ENCODE measurements at places on chromosomes 1 and 21.

GRCh38 chr21:42616446-42616845, 37.0 kb upstream of the PDE9A start:
- no peaks in the 10 kb centered on the region for H3K27me3 ChIP-seq
- no peak for DNase-seq
- H3K4me1 ChIP-seq: no peaks in the 10 kb centered on the region
- H3K36me3 ChIP-seq: no peaks in the 10 kb centered on the region
- no peak overlapping the region for H3K4me3 ChIP-seq
- no peak overlapping the region for H3K27ac ChIP-seq

GRCh38 chr1:213200630-213201029, 149.6 kb downstream of the RPS6KC1 start:
- peaks cover 33% of the 10 kb centered on the region for H3K36me3 ChIP-seq
- H3K27ac ChIP-seq: no peak overlapping the region

DNA sequence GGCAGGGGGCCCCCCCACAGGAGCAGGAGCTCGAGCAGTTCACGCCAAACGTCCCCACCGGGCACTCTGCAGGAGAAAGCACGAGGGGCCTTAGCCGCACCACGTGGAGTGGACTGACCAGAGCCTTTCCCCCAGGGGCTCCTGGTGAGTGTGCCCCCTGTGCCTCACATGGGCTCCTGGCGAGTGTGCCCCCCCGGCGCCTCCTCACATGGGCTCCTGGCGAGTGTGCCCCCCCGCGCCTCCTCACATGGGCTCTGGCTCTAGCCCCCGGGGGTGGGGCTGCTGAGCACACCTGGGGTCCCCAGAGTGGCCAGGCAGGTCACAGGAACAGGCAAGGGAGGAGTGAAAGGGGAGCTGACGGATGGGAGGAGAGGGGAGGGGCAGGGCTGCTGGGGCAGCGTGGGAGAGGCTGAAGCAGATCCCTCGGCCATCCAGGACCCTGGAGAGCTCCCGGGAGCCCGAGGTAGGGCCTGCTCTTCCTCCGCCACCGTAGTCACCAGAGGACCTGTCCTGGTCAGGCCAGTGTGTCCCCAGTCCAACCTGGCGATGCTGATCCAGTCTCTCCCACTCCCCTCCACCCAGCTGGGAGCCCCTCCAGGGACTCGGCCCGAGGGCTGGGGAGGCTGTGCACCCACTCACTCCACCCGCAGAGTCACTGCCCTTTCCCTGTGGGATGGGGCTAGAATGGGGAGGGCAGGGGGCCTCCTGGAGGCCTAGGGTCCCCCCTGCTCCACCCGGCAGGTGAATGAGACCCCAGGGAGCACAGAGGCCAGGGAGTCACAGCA, 47.6 kb downstream of the ARHGEF16 start:
- peaks cover 20% of the 10 kb centered on the region for H3K4me1 ChIP-seq
- H3K27me3 ChIP-seq: no peaks in the 10 kb centered on the region
- H3K36me3 ChIP-seq: peaks cover 48% of the 10 kb centered on the region

- no peak for DNase-seq
- H3K27me3 ChIP-seq: no peaks in the 10 kb centered on the region
- no peak overlapping the region for H3K4me3 ChIP-seq
- H3K27ac ChIP-seq: peak overlapping the region; percentile 78
Measured at GRCh38 chr1:67811781-67812180, 21.5 kb downstream of the GNG12 start.

- peaks cover 56% of the 10 kb centered on the region for H3K4me1 ChIP-seq
- H3K36me3 ChIP-seq: no peaks in the 10 kb centered on the region
- no peaks in the 10 kb centered on the region for H3K27me3 ChIP-seq
- no peak for DNase-seq
- H3K4me3 ChIP-seq: no peak overlapping the region
Measured at GRCh38 chr1:174964261-174964971, 35.3 kb upstream of the CACYBP start.

GRCh38 chr1:9449110-9449627, 90.1 kb upstream of the SLC25A33 start:
- H3K36me3 ChIP-seq: no peaks in the 10 kb centered on the region
- H3K27me3 ChIP-seq: no peaks in the 10 kb centered on the region
- peaks cover 48% of the 10 kb centered on the region for H3K4me1 ChIP-seq
- DNase-seq: peak; percentile 95

- H3K36me3 ChIP-seq: peaks cover 53% of the 10 kb centered on the region
- H3K27me3 ChIP-seq: no peaks in the 10 kb centered on the region
- H3K4me1 ChIP-seq: no peaks in the 10 kb centered on the region
- DNase-seq: no peak
- H3K27ac ChIP-seq: no peak overlapping the region
- H3K4me3 ChIP-seq: no peak overlapping the region
Measured at GRCh38 chr1:46413596-46413985, 19.5 kb downstream of the FAAH start.

- H3K36me3 ChIP-seq: peaks cover 89% of the 10 kb centered on the region
- H3K4me1 ChIP-seq: peaks cover 4% of the 10 kb centered on the region
- no peak overlapping the region for H3K27ac ChIP-seq
- no peak overlapping the region for H3K4me3 ChIP-seq
- DNase-seq: no peak
Measured at GRCh38 chr1:20654104-20654690, 7.0 kb downstream of the DDOST start.

GRCh38 chr1:9996624-9997582, at the start of gene RBP7:
Gene RBP7, plus strand, starts transcription at chr1:9997228. Its CDS starts 31 bp downstream, at chr1:9997259.
- no peaks in the 10 kb centered on the region for H3K36me3 ChIP-seq
- peak within 1 kb of the TSS; percentile 54 for H3K4me3 ChIP-seq
- peak; percentile 26 for DNase-seq
- H3K27me3 ChIP-seq: peaks cover 27% of the 10 kb centered on the region

DNA sequence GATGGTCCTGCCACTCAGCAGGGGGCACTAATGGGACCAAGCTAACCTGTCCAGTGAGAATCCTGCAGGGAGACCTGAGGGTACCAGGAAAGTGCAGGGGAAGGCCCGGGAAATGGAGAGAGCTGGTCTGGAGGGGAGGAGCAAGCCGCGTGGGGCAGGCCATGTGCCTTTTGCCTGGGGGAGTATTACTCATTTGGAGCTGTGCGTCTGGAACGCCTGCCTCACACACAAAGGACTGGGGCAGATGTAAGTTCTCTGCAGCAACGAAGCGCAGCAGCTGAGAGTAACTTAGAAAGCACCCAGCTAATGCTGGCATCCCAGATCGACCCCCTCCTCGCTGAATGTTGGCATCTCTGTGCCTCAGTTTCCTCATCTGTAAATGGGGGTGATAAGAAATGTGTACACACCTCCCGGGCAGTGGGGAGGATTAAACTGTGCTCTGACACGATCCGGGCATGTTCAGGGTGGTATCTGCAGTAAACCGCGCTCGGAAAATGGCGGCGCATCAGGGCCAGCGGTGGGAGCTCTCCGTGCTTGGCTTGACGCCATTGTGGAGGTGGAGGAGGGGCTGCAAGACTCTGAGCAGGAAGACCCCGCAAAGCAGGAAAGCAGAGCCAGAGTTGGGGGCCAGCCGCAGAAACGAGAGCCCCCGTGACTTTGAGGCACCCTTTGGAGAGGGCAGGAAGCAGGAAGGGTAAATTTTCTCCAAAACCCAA, 212.5 kb downstream of the NPHP4 start:
- H3K36me3 ChIP-seq: no peaks in the 10 kb centered on the region
- no peaks in the 10 kb centered on the region for H3K4me1 ChIP-seq

GRCh38 chr1:23634840-23635651, 56.6 kb upstream of the RPL11 start:
- H3K36me3 ChIP-seq: no peaks in the 10 kb centered on the region
- no peaks in the 10 kb centered on the region for H3K27me3 ChIP-seq
- H3K4me3 ChIP-seq: peak overlapping the region; percentile 55

DNA sequence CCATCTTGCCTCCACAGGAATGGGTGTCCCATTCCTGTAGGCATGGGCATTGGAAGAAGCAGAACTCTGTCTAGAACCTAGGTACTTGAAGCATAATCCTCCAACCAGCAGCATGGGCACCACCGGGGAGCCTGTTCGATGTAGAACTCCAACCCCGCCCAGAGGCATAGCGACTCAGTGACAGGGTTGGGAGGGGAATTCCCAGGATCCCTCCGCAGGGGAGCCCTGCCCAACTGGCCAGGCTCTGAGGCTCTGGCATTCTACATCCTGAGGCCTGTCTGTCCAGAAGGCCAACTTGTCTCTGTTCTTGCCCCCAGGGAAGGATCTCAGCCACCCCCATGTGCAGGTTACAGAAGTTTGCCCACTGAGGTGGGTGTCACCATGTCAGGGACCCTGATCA, 38.2 kb downstream of the CACNA1S start:
- H3K4me1 ChIP-seq: no peaks in the 10 kb centered on the region
- H3K27ac ChIP-seq: no peak overlapping the region
- no peaks in the 10 kb centered on the region for H3K36me3 ChIP-seq
- no peak for DNase-seq
- no peaks in the 10 kb centered on the region for H3K27me3 ChIP-seq
- no peak overlapping the region for H3K4me3 ChIP-seq
